ENCODE measurements at places on chromosomes 2 and 18.

GRCh38 chr2:234309431-234309830 is 187.4 kb downstream of the ARL4C start:
- ATAC-seq, result no peak

DNA sequence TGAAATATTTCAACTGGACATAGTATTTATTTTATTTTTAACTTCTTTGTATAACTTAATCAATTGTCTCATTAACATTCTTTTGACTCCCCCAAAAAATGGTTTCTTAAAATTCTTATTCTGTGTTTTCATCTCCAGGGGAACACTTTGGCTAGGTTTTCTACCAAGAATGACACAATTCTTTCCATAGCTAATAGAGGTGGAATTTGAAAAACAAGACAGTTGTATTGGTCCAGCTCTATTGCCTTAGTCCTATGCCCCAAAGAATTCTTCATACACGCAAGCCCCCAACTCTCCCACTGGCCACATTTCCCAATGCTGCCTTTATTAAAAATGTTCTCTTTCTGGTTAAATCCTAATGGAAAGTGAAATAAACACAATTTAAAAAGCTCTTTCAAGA is 104.7 kb upstream of the PKDCC start:
- ATAC-seq, result no peak

GRCh38 chr2:12083713-12084419 is 337.4 kb downstream of the LPIN1 start:
- ATAC-seq, result no peak

GRCh38 chr2:150327564-150328489 is 159.6 kb downstream of the RND3 start:
- no peak for ATAC-seq

GRCh38 chr18:76620321-76621170 is 125.5 kb upstream of the ZNF516 start:
- ATAC-seq, result peak; percentile 65

DNA sequence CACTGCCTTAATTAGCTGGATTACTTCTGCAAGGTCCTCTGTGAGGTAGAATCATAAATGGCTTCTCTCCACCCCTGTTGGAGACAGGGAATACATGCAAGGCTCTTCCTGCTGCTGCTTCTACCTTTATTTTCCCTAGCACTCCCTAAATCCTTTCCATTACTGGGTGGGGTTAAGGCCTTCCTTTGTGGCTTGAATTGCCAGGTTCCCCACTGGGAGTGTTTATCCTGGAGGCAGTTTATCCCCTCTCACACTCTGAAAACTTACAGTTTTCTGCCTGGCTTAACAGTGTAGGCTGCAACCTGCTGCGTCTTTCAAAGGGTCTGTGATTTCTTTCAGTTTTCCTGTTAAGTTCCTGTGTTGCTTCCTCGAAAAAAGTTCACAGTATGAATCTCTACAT is 1062.3 kb upstream of the CRIM1 start:
- no peak for ATAC-seq

DNA sequence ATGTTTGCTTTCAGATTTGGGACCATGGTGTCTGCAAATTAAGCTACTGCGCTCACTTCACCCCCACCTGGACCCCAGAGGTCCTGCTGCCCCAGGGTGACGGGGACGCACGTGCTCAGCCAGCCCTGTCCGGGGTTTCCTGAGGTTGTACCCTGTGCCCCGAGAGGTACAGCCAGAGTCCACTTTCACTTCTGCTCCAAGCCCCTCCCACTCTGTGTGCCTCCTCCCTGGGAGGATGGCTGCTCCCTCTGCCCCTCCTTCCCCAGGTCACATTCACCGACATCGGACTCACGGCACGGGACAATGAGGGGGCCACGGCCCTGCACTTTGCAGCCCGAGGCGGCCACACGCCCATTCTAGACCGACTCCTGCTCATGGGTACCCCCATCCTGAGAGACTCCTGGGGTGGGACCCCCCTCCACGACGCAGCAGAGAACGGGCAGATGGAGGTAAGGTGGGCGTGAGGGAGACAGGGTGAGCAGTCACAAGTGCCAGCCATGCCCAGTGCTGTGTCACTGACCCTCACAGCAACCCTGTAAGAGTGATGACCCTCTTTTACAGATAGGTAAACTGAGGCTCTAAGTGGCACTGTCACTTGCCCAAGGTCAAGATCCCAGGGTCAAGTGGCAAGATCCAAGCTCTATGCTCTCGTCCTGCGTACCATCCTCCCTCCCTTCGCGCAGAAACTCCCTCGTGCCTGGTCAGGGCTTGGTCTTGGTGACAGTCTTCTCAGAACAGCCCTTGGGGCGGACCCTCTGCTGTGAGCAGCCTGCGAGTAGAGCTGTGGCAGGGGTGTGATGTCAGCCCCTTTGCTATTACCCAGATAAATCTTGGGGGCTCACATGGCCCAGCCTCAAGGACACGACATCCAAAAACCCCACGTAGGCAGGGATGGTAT is 7.6 kb downstream of the ESPNL start:
- ATAC-seq, result peak; percentile 70

DNA sequence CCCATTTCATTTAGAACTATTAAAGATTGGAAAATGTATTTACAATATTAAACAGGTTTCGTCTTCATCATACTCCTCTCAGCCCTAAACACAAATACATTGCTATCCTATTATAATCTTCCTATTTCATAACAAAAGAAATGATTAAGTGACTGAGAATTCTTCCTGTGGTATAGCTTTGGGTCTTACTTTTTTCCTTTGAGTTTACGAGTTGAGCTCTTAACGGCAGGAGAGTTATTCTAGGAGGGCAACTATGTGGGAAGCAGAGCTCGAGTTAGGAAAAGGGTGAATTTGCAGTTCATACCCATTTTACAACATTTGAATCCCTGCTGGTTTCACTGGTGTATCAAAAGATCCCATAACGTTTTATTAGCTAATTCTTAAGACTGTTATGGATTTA is 105.0 kb downstream of the FIGN start:
- ATAC-seq, result no peak

- ATAC-seq, result peak; percentile 79
Measured at GRCh38 chr2:18551169-18551568, 9.3 kb downstream of the RDH14 start.

DNA sequence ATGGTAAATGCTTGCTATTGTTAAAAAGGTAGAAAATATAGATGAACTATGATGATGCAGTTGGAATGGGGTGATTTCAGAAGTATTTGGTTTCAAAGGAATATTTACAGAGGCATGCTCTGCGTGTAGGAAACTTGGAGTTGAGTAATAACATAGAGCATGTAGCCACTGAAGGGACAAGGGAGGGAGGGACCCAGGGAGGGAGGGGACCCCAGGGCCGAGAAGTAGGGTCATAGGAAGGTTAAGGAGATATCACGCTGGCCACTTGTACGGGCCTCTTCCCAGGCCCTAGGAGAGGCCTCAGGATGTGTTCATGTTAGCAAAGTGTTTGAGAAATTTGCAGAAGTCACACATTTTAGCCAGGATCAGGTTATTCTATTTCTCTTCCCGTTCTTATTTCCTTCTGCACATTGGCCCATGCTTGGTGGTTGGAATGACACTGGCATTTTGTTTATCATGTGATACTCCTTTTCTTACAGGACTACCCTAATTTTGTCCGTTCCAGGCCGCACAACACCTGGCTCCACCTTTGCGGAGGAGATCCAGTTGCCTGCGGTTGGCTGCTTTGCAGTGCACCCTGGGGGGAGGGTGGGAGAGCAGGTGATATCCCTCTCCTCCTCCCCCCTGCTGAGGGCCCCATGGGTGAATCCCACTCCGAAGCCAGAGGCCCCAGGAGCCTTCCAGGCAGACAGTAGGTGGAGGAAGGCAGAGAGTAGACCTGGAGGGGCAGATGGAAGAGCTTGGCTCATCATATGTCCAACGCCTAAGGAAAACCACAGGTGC is 16.9 kb upstream of the ACKR3 start:
- no peak for ATAC-seq

GRCh38 chr2:168626647-168627046 is 170.6 kb downstream of the CERS6 start:
- no peak for ATAC-seq

- ATAC-seq, result peak; percentile 12
Measured at GRCh38 chr2:26179446-26179913, 6.6 kb downstream of the GAREM2 start.

DNA sequence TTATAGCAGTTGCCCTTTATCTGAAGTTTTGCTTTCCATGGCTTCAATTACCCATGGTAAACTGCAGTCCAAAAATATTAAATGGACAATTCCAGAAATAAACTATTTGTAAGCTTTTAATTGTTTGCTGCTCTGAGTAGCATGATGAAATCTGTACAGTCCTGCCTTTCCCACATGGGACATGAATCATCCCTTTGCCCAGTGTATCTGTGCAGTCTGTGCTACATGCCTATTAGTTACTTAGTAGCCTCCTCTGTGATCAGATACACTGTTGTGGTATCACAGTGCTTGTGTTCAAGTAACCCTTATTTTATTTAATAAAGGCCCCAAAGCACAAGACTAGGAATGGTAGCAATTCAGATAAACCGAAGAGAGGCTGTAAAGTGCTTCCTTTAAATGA is 810.6 kb upstream of the PIK3C3 start:
- peak; percentile 81 for ATAC-seq

- no peak for ATAC-seq
Measured at GRCh38 chr2:157725846-157726245, 97.2 kb upstream of the ACVR1C start.

DNA sequence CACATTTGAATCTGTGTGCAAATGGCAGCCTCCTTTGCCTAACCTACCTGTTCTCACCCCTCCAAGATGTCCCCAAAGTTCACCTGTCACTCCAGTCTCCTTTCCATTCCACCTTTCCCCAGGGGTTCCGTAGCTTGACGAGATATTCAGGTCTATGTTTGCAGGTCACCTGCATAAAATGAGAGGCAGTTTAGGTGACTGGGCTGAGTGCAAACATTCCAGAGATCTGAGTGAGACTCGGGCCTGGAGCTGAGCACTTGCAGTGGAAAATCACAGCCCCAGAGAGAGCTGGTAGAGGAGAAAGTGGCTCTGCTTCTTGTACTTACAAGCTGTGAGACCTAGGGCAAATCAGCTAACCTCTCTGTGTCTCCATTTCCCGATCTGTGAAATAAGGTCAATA is 20.1 kb downstream of the CAPN14 start:
- ATAC-seq, result peak; percentile 56

DNA sequence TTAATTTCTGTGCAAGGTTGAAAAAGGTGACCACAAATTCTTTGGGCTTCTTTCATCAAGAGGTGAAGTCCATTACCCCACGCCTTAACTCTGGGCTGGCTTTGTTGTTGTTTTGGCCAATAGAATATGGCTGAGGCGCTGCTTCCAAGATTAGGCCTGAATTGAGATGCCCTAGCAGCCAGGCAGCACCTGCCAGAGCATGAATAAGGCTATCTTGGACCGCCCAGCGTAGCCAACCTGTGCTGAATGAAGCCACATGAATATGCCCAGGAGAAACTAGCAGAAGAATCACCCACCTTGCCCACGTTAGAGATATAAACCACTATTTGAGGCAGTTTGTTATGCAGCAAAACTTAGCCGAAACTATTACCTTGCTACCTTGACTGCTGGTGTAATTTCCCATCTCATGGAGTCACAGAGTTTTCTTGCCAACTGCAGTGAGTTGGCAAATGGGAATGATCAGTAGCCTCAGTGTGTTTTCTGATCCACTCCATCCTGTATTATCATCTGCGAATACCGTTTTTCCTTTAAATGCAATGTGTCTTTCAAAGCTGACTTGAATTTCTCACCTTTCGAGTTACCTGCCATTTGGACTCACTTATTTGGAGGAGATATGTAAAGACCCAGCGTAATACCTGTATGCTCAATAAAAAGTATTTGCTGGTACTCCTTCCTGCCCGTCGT is 679 bp downstream of the TSGA10 start:
- no peak for ATAC-seq

GRCh38 chr18:12766986-12767433 is 64.2 kb downstream of the PSMG2 start:
- ATAC-seq, result no peak

DNA sequence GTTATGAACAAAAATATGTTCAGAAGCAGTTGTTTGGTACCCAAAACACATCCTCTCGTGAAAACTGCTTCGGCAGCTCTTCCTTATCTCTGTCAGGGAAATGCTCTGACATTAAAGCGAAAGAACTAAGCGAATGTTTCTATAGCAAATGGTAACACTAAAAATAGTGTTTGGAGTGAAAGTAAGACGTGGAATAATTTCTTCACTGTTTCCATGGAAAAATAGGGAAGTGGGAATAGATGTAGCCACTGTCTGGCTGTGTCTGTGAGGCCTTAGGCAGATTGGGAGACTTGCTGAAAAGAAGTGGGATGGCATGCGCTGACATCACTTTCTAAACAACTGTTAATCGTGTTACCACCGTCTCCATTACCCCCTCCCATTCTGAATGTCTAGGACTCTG is 11.5 kb upstream of the CRACDL start:
- no peak for ATAC-seq

GRCh38 chr2:47254464-47254863 is 99.4 kb upstream of the STPG4 start:
- ATAC-seq, result no peak

- no peak for ATAC-seq
Measured at GRCh38 chr2:160575368-160575767, 81.8 kb upstream of the RBMS1 start.

DNA sequence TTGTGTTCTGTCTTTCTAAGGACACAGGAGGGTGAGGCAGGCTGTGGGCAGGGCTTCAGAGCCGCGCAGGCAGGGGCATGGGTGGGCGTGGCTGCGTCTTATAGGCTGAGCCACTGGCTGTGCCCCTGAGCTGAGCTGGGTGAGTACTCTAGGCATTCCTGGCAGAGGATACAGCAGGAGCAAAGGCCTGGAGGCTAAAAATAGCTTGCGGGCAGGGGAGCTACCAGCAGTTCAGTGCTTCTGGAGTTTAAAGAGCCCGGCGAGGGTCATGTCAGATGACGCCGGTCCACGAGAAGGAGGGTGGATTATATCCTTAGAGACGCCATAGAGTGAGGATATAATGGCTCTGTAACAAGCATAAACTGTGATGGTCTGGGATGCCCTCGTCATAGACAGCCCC is 31.5 kb upstream of the PDIA6 start:
- peak; percentile 81 for ATAC-seq

DNA sequence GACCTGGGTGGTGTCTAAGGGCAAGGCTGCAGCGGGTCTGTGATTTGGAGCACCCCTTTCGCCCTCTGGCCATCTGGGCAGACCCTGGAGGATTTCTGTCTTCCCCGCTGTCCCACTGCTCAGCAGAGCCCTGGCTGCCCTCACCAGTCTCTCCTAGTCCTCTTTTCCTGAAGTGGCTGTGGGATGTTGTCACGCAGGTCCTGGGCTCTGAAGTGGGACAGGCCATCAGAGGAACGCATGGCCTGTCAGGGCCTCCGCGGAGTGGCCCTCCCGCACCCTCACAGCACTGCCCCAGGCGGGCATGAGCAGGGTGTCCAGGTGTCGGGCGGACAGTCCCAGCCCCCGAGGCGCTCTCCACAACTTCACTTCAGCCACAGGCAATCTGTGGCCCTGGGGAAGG is 1.1 kb upstream of the TMEM185B start:
- no peak for ATAC-seq

DNA sequence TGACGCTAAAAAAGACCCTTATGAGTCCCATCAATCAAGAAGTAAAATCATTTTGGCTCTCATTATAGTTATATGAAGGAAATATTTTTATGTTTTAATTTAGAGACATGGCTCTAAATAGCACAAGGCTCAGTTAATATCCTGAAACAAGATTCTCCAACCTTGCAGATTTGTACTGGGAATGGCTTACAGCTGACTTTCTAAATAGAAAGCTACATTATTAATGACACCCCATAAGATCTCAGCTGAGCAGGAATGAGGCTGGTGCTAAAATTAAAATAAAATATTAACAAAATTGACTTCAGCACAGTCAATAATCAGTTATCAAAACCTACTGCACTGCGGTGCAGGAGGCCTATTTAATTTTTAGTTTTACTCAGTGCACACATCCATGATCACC is 136.9 kb downstream of the SLC39A10 start:
- ATAC-seq, result no peak

All from esophagus mucosa (tissue), 1 donor.